CD4-positive, alpha-beta T cell treated with Interleukin-6 at 100 ng/mL for 8 hours (primary cell): ENCODE measurements at places on chromosomes 13 and 19.

DNA sequence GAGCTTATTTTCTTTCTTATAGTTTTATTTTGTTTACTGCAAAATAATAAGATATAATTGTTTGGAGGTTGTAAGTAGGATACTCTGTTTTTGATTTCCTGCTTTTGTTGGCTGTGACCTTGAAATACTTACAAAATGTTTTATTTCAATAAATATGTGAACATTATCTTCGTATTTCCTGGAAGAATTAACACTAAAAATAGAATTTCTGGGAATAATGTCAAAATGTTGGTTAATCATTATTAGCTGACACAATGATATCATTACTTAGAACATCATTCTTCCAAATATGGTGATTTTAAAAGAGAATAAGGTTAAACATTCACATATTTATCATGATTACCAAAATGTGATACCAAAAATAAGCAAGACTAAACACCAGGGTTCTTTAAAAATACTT is 1148.6 kb upstream of the PRR20A start:
- no peak for DNase-seq

DNA sequence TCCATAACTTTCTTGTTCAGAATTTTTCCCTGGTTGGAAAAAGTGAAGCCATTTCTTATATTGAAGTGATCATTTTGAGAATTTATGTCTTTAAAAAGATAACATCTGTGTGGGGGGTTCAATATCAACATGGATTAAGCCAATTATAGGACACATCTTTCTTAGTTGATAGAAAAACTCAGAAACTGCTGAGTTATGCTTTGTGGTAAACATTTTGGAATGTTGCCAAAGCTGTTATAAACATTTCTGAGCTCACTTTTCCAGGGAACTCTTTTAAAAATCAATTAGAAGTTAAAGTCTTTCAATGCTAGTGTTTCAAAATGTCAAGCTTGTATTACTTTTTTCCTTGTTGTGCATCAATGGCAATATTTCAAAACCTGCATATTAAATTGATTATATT is 248.8 kb downstream of the DACH1 start:
- no peak for DNase-seq

DNA sequence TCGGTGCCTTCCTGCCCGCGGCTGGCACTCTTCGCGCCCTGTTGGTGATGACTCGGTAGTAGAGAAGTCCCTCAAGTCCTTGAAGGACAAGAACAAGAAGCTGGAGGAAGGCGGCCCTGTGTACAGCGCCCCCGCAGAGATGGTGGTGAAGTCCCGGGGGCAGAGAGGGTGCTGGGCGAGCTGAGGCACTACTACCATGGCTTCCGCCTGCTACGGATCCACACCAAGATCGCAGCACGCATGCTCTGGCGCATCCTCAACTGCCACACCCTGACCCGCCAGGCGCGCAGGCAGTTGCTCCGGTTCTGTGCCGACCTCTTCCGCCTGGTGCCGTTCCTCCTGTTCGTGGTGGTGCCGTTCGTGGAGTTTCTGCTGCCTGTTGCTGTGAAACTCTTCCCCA is 11.1 kb downstream of the ZSCAN1 start:
- DNase-seq = no peak

- no peak for DNase-seq
Observed at GRCh38 chr19:7010722-7011593, 10.3 kb downstream of the MBD3L2B start.

GRCh38 chr13:109783447-109783814 is 3.0 kb downstream of the IRS2 start:
- DNase-seq = no peak

DNA sequence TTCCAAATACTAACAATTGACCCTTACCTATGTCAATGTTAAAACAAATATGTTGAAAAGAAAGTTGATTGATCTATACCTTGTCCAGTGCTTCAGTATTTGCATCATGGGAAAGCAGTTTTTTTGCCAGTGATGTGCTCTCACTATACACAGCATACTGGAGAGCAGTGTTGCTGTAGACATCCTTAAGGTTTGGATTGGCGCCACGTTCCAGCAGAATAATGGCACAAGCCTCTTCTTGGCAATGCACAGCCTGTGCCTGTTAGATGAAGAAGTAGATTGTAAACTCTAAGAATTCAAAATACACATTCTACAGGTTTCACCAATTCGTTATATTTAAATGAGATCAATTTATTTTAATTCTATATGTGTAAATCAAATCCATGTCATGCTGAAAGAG is 43.9 kb upstream of the C1QTNF9B start:
- no peak for DNase-seq

GRCh38 chr19:19160461-19161035 is 9.5 kb downstream of the MEF2B start:
- DNase-seq = no peak

GRCh38 chr13:20782116-20782708 is 8.5 kb upstream of the EEF1AKMT1 start:
- no peak for DNase-seq

- DNase-seq = peak; percentile 31
Observed at GRCh38 chr13:46667687-46668281, 114.8 kb downstream of the LRCH1 start.

- DNase-seq = no peak
Observed at GRCh38 chr19:54203151-54203611, 2.5 kb downstream of the RPS9 start.

- no peak for DNase-seq
Observed at GRCh38 chr19:18089726-18090125, 3.0 kb upstream of the IL12RB1 start.

DNA sequence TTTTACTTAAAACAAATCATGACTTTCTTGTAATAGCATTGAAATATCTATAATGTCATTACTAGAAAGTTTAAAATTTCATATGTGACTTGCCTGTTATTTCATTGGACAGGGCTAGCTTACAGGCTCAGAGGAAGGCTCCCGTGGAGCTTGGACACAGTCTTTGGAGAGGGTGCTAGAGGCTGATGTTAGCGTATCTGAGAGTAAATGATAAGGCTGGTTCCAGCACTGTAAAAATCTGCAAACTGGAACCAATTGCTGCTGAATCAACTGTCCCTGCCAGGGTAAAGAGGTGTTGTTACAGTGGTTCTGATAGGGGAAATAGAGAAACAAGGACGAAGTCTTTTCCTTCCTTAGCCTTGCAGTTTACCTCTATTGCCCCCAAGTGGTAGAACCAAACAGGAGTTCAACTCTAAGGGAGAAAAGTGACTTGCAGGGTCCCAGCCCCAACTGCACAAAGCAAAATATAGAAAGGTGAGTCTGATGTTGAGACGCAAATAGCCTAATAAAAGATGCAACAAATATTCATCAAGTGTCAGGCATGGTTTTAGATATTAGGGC is 901.7 kb downstream of the DIAPH3 start:
- DNase-seq = no peak

GRCh38 chr13:72559716-72560115 is 167.7 kb downstream of the MZT1 start:
- no peak for DNase-seq

GRCh38 chr13:30253830-30254229 is 53.5 kb downstream of the KATNAL1 start:
- DNase-seq = no peak

GRCh38 chr13:23799945-23800344 is 89.3 kb downstream of the MIPEP start:
- peak; percentile 16 for DNase-seq

DNA sequence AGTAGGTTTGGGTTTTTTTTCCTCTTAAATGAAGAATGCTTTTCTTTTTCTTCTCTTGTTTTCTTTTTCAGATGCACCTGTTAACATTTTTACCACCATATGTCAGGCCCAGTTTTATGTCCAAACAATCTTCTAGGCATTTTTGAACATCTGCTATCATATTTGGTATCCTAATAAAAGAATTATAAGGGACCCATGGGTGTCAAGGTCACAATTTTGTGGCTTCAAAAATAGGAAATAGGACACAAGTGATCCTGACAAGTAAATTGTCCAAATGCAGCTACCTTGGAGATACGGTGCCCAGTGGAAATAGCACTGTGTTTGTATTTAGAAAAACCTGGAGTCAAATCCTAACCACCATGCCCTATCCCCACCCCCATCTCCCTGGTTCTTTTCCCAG is 270.3 kb downstream of the MZT1 start:
- DNase-seq = no peak

DNA sequence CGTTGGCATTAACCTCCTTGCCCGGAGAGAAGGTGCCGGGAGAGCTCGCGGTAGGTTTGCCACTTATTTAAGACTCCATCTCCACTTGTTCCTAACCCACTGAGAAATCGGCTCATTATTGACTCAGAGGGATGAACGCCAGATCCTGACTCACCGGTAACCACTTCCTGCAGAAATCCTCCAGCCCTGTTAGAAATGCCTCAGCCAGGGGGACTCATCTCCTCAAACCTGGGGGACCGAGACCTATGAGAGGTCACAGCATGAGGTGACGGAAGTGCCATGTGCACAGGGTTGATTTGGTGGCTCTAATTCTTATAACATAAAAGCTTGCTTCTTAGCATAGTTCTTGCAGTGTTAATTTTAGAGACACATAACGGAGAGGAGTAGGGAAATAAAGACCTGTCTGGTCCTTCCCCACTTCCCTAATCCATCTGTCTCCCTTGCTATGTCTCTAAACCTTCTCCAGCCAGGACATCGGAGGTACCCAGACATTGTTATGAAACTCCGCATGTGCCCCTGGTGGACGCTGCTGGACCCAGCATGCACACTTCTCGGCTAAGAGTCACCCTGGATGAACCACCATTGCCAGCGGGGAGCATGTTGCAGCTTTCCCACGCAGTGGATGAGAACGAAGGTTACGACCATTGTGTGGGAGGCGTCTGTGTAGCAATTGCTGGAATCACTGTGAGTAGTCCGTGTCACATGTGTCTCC is 158.9 kb downstream of the EFNB2 start:
- no peak for DNase-seq

DNA sequence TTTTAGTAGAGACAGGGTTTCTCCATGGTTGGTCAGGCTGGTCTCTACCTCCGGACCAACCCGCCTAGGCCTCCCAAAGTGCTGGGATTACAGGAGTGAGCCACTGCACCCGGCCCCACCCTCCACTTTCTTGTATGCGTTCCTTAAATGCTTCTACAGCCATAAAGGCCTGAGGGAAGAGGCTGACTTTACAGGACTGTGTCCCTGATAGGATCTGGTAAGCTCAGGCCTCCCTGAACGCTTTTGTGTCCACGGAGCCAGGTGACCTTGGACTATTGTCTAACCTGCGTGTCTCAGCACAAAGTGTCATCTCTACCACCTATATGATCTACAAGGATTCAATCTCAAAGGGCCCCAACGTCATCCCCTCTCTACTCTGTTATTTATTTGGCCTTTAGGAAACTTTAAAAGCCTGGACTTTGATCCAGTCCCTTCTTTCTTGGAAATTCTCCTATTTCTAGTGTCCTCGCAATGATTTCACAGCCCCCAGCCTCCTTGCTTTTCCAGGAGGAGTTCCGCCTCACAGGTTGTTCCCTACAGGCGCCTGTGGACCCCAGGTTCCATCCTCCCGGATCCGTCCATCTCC is 701 bp downstream of the ZNF552 start:
- DNase-seq = no peak

DNA sequence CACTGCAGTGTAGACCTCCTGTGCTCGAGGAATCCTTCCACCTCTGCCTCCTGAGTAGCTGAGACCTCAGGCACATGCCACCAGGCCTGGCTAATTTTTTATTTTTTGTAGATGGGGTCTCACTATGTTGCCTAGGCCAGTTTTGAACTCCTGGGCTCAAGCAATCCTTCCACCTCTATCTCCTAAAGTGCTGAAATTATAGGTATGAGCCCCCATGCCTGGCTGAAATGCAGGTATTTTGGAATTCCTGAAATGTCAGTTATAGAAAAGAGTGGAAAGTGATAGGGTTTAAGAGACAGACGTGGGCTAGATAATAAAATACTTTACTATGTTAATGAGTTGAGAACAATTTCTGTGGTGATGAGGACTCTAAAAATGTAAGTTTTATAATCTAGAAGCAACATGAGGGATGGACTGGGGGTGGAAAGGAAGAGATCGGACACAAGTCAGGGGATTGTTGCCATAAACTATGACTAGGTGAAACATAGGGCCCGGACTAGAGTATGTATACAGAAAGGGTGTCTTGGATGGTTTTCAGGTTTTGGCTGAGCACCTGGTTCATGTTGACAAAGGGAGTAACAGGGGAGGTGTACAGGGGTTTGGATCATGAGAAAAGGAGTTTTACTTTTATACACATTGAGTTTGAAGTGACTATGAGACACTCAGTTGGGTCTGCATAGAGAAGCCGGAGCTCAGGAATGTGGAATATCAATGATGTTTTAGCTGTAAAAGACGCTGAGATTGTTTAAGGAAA is 165.6 kb upstream of the STARD13 start:
- DNase-seq = no peak

DNA sequence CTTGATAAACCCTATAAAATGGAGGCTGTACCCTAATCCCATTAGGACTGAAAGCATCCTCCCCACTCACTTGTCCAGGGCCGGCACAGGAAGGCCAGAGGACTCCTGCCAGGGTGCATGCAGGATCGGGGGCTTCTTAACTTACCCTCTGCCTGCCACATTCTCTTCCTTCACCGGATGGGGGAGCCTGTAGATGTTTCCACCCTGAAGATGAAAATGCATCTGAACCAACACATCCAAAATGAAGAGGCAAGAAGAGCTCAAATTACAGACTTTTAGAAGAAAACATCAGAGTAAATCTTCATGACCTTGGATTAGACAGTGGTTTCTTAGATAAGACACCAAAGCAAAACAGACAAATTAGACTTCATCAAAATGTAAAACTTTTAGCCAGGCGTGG is 25.9 kb upstream of the NAPA start:
- no peak for DNase-seq

- DNase-seq = no peak
Observed at GRCh38 chr19:1655131-1655981, 2.9 kb upstream of the TCF3 start.

DNA sequence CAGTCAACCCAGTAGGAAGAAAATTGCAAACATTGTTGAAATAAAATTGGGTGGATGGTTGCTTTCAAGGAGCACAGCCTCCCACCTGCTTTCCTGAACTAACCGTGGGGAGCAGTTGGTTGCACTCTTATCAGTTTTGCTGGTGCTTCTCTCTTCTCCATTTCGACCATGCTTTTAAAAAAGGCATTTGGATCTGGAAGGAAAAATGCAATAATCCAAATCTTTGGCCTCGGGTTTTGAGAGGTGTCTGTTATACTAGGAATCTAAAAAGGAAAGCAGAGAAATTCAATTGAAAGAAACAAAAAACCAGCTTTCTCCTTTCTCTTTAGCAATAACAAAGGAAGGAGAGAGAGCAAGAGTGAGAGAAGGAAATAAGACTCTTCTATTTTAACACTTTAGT is 113.6 kb upstream of the ARGLU1 start:
- no peak for DNase-seq
